ENCODE measurements at places on chromosomes 7 and 10.

DNA sequence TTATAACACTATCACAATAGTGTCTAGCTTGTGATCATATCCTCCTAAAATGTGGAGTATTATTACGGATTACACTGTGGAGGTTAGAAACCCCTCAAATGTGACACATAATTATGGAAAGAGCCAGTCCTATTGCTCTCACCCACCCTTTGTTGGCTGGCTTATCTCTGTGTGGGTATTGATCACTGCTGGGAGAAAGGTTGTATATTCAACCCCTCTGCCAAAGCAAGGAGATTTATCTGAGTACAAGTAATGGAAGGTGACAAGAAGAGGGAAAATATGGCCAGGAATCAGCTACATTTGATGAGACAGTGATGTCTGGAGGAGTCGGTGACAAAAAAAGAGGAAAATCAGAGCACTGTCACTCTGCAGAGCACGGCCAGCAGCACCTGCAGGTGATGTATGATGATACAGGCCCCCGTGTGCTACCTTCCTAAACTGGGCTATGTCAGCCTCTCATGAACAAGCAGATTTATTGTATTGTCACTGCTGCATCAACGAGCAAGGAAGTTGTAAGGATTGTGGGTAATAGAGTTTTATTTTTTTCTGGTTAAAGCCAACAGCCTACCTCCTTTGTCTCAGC is 235.3 kb downstream of the PHF14 start:
- no peak for DNase-seq

DNA sequence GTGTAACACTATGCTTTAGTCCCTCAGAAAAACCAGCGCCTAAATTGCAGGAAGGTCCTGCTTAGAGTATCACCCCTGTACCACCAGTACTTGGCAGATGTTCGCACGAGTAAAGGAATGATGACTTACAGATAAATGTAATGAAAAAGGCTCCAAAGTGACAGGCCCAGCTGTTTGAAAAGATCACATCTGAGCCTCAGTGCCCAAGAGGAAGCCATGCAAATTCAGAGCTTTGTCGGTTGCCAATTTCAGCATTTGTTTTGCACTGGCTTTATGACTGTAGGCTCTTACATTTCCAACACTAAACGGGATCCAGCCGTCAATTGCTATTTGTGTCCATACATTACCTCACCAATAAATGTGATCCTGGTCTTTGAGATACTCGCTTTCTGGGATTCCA is 60.6 kb upstream of the GAD2 start:
- no peak for DNase-seq

- DNase-seq: no peak
These were observed 83.1 kb downstream of the FAS start for GRCh38 chr10:89073719-89074118.

DNA sequence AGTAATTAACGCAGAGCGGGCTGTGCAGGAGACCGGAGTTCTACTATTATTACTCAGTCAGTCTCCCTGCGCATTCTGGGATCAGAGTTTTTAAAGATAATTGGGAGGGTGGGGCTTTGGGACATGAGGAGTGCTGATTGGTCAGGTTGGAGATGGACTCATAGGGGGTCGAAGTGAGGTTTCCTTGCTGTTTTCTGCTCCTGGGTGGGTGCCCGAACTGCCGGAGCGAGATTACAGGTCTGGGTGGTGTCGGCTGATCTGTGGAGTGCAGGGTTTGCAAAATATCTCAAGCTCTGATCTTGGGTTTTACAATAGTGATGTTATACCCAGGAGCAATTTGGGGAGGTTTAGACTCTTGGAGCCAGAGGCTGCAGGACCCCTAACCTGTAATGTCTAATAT is 3.9 kb upstream of the LRRC27 start:
- no peak for DNase-seq

DNA sequence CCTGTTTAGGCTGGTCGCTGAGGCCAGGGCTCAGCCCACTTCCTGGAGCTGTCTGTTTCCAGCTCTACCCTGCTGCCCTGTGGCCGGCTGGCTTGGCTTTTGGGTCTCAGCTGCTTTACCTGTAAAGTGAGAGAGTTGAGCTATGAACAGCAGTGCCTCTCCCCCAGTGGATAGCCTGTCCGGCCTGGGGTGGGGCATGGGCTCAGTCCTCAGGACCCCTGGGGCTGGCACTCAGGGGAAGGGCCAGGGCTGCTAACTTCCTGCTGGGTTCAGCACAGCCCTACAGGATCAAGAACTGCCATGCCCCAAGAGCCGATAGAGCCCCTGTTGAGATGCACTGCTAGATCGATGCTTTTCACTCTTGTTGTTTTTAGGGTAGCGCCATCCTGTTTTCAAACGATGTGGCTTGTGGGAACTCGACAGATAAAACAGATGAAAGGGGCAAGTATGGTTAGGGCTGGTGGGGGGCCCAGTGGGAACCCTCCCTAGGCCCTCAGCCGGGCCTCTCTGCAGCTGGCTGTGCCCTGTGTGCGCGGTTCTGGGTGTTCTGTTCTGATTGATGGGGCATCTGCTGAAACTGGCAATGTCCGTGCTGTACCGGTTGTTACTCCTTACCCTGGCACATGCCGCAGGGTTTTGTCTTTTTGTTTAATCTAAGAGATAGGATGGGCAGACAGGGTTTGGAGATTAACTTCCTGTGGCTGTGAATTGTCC is 10.0 kb upstream of the SFRP5 start:
- DNase-seq: no peak

DNA sequence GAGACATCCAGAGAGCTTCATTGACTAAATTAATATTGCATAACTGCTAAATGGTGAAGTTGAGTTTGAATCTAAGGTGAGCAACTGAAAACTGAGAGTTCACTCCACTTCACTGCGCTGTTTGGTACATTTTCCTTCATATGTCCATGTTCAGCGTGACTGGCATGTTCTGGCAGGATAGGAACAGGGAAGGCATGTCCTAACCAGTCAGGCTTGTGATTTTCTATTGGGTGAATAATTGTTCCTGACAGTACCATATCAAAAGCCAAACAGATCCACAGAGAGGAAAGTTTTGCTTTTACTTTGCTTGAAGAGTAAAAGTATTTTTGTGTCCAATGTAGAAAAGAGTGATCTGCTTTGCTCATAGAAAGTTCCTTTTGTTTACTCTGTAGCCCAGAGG is 53.2 kb downstream of the WDFY4 start:
- no peak for DNase-seq

- no peak for DNase-seq
These were observed 26.9 kb upstream of the TPK1 start for GRCh38 chr7:144862612-144863319.

DNA sequence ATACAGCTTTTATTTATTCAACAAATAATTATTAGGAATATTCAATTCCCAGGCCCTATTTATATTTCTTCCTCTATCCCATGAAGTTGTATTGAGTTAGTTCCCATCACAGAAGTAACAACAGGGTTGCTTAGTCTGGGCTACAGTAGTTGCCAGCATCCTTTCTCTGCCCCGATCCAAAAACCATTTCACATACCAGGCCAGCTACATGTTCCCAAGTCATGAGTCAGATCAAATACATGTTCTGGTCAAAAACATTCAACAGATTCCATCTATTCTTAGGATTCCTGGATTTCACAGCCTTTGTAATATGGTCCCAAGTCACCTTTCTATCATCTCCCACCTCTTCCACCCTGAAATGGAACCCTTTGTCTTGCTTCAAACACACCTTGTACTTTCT is 91.6 kb downstream of the RAB11FIP2 start:
- no peak for DNase-seq

DNA sequence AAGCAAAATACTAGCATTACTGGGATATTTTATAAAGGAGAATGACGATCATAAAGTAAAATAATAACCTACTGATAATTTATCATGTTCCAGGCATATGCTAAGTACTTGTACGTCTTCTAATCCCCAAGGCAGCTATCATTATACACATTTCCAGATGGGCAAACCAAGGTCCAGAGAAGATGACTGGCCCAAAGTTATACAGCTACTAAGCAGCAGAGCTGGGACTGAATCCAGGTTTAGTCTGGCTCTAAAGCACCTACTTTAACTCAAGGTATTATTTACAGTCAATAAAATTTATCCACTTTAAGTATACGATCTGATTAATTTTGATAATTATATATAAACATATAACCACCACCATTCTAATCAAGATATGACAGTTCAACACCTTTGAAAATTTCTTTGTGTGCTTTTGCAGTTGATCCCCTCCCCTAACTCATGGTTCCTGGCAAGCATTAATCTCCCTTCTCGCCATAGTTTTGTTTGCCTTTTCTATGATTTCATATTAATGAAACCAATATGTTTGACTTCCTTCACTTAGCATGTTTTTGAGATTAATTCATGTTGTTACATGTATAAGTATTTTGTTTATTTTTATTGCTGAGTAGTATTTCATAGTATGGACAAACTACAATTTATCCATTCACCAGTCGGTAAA is 126.7 kb downstream of the CPEB3 start:
- no peak for DNase-seq

DNA sequence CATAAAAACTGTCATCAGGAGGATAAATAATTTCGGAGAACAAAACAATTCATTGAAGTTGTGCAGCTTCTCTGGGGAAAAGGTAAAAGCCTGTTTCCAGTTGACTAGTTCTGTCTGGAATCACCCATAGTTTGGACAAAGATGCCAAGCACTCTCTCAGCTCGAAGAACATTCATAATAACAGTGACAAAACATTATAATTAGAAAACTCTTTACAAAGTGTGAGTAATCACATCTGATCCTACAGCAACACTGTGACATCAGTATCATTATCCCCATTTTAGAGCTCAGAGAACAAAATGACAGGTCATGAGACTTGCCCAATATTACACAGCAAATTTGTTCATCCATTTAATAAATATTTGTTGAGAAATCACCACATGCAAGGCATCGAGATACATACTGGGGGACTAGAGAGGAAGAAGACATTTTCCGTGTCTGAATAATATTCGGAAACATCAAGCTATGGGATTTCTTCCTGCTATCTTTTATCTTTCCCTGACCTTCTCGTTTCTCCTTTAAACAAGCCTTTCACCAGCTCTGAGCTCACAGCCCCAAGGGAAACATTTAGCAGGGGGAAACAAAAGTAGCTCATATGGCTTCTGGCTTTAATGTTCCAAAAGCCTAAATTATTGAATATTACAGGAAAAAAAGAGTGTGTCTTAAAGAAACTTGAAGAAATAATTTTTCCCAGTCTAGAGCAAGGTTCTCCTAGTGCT is 123.3 kb upstream of the GHITM start:
- no peak for DNase-seq
